ENCODE measurements at places on chromosomes 11 and 22.

GRCh38 chr11:121323046-121323607, 30.6 kb downstream of the SC5D start:
- DNase-seq: no peak

GRCh38 chr22:29071261-29072045, 1.4 kb upstream of the KREMEN1 start:
- DNase-seq: no peak

DNA sequence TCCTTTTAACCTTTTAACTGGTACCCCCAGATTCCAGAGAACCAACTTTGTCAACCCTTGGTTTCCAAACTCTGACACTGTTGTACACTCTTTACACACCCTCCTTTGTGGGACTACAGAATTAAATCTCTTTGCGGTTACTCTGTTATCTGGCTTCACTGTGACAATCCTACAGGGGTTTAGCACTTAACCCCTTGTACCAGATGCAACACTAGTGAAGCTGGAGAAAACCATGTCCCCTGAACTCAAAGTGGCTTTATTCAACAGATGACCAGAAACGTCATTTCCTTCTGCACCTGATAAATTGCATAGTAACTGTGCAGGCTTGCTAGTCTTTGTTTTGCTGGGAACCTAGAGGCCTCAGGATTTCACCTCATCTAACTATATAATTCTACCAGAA, 5.6 kb upstream of the GAB2 start:
- no peak for DNase-seq

- DNase-seq: no peak
These were observed 6.8 kb upstream of the LIN7C start for GRCh38 chr11:27513389-27513788.

DNA sequence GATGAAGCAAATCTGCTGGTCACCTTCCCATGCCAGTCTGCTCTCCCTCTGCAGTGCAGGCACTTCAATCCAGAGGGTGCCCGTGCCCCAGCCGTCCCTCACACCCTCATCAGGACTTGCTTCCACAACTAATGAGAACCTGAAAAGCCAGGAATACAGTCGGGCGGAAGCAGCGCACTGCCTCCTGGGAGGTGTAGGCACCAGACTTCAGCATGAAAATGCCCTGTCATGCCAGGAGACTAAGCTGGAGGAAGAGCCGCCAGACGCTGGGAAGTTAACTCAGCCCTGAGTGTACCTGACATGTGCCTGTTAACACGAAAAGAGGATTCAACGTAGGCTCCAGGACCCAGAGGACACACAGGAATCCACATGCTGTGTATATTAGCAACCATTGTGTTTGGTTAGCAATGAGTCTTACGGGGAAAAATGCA, 40.1 kb upstream of the FLI1 start:
- no peak for DNase-seq

- no peak for DNase-seq
These were observed 6.9 kb upstream of the TIMP3 start for GRCh38 chr22:32794449-32795213.

- DNase-seq: no peak
These were observed 14.0 kb downstream of the APOBEC3B start for GRCh38 chr22:38996105-38996504.

GRCh38 chr22:44086271-44087088, 62.4 kb downstream of the PARVB start:
- no peak for DNase-seq

- no peak for DNase-seq
These were observed 678.6 kb upstream of the ANO5 start for GRCh38 chr11:21514316-21514715.

- no peak for DNase-seq
These were observed 411.5 kb upstream of the DDI1 start for GRCh38 chr11:103624708-103625623.

GRCh38 chr11:111455291-111456085, 56.7 kb downstream of the BTG4 start:
- no peak for DNase-seq

DNA sequence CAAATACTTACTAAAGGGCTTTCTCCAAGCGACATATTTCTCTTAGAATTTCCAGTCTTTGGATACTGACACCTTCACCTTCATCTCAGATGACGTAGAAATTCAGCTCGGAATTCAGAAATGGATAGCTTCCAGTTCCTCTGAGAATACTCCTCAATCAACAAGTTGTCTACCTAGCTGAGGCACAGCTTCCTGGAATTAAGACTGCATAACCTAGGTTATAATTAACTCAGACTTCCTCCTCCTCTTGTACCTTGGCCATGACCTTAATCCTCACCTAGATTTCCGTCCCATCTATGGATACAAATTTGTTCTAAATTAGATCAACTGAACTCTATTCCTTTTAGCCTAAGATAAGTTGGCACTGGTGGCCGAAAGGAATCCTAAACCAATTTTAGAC, 17.4 kb downstream of the ATP5MG start:
- no peak for DNase-seq

DNA sequence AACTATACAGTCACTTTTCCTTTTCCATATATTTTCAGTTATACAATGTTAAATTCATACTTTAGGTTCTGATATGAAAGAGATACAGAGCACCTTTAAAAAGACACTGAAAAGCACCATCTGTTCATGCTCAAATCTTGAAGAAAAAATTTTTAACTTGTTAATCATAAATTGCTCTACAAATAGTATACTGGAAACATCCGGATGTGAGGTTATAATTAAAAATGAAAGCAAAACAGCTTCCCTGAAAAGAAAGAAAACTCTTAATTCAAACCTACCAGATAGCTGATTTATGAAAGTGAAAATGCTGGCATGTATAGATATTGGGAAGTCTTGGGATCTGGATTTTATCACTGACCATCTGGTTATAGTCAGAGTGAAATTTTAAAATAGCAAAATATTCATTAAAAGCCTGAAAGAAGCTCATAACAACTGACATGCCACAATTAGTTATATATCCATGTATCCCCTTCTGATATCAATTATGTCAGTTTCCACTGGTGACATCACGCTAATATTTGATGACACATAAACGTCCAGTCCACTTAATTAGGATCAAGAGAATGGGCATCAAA, 740.0 kb downstream of the DLG2 start:
- no peak for DNase-seq

DNA sequence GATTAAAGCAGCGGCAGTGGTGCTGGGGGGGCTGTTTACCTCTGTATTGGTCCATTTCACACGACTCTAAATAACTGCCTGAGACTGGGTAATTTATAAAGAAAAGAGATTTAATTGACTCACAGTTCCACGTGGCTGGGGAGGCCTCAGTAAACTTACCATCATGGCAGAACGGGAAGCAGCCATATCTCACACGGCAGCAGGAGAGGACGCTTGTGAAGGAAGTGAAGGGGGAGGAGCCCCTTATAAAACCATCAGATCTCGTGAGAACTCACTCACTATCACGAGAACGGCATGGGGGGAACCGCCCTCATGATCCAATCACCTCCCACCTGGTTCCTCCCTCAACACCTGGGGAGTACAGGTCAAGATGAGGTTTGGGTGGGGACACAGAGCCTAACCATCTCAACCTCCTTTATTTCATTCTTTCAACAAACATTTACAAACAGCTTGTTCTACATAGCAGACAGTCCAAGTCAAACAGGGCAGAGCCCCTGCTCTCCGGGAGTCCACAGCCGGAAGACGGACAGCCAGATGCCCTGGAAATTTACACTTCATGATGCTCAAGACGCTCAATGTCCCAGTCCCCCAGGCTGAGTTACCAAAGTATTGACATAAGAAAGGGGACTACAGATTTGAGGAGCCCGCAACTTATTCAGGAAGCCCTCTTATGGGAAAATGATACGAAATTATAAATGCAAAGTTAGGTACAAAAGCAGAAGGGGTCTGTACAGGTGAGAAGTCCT, 26.3 kb upstream of the HMGXB4 start:
- DNase-seq: no peak

- no peak for DNase-seq
These were observed 14.0 kb upstream of the APLNR start for GRCh38 chr11:57251037-57251436.

- DNase-seq: no peak
These were observed 4.6 kb downstream of the C11orf96 start for GRCh38 chr11:43947003-43947500.

GRCh38 chr22:47444746-47445065, 682.3 kb downstream of the TBC1D22A start:
- DNase-seq: no peak

GRCh38 chr11:18578975-18579598, 9.4 kb downstream of the UEVLD start:
- DNase-seq: no peak

- DNase-seq: no peak
These were observed 19.7 kb upstream of the ALG8 start for GRCh38 chr11:78158987-78159652.

GRCh38 chr11:44096360-44097185, 1.1 kb downstream of the EXT2 start:
- no peak for DNase-seq

DNA sequence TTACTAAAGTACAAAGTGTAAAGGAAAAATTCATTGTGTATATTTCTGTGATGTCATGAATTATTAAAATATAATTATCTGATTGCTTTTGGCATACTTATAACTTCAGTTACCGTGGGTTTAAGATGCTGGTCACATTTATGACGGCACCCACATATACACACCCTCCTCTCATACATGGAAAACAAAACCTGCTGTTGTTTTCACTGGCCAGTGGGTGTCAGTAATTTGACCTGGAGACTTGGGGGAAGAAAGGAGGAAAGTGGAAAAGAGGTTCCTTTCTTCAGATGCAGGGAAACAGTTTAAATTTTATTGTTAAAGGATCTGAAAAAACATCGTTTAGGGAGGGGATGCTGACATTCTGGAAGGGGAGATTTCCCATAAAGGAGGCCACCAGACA, 742 bp upstream of the BBOX1 start:
- no peak for DNase-seq

DNA sequence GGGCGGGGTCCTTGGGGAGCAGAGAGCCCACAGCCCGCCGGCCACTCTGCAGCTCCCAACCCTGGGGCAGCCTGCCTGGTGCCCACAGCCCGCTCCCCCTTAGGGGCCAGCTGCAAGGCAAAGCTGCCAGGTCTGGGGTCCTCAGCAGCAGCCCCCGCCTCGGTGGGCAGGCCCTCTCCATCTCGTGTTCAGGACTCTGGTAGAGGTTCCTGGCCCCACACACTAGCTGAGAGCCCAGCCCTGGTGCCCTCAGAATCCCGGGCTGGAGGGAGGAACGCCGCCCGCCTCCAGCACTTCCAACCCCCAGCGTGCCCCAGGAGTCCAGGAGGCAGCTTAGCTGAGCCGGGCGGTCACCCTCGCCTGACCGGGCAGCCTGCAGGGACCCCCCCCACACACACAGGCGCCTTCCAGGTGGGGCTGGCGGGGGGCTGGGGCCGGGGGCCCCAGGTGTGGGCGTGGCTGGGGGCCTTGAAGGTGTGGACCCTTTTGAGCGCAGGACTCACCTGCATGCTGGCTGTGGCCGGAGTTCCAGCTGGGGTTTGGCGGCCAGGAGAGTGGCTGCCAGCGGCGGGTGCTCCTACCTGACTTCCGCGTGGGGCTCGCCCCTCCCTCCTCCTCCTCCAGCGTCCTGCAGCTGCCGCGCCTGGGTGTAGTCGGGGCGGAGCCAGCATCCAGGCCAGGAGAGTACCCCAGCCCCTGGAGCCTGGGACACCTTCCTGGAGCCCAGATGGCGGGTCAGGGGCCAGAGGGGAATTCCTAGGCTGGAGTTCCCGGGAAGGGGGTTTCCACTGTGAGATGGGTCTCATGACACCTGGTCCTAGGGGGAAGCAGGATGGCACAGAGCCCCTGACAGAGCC, at the start of gene ANO9:
Gene ANO9, minus strand, starts transcription at position 594 of the 857 bp plus-strand sequence. Its CDS starts 85 bp downstream, at position 509.
- no peak for DNase-seq

- no peak for DNase-seq
These were observed 40.4 kb downstream of the FLI1 start for GRCh38 chr11:128734103-128734831.

DNA sequence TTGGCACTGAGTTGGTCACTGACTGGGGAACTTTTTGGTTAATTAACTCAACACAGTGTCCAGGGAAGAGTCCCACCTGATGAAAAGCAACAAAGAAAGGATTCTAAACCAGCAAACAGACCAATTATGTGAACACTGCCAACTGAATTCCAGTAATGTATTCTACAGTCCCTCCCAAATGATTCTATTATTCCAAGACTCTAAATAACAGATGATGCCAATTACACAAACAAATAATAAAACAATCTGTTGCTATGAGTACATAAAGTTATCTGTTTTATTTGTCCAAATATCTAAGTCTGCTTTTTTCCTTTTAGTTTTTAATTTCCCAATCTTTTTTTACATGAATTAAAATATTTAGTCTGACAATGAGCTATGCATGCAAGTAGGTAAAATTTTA, 98.3 kb upstream of the TP53AIP1 start:
- DNase-seq: no peak

DNA sequence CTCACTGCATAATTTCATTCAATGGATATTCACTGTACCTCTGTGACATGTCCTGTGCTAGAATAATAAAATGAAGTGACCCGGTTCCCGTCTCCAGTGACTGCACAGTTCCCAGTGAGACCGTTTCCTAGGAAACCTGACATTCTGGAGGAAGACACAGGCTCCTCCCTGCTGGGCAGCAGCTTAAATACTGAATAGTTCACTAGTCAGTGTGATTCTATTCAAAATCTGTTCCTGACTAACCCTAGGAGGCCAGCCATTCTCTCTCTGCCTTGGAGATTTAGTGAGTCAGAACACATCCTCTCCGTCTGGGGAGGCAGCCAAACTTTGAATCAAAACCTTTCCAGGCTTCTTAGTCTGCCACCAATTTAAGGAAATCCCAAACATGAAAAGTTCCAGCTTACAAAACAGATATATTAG, 11.3 kb downstream of the TRIM66 start:
- DNase-seq: no peak

- no peak for DNase-seq
These were observed 54.4 kb upstream of the GRK2 start for GRCh38 chr11:67211656-67212436.

DNA sequence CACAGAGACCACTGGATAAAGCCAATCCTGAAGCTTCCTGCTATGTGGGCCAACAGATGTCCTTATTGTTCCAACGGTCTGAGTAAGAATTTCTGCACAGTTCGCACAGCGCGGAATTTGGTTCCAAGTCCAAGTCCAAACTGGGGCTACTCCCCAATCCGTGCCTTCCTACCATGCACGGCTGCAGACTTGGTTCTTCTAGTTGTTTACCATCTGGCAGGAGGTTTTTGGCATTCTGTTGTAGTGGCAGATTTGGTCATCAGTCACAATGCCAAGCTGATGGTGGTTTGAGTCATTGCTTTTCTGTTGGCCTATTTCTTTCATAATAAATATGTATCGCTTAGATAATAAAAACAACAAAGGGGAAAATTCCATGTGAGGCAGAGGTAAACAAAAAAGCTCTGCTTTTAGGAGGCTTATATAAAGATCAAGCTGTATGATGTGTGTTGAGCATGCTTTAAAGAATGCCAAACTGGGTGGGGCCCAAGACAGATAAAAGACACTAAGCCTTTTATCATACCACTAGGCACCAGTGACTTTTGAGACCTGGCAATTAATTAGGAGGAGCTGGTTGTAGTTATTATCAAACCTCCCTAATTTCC, 52.5 kb upstream of the SYN3 start:
- DNase-seq: no peak

GRCh38 chr22:28741785-28742561, at the start of the genes CHEK2 and HSCB:
TSS of gene CHEK2 (minus strand) at chr22:28741820. CDS start at chr22:28734721, 7,099 bp downstream.
TSS of gene HSCB (plus strand) at chr22:28742039. CDS start at chr22:28742096, 57 bp downstream.
- peak; percentile 95 for DNase-seq

GRCh38 chr22:36329254-36330078, 58.3 kb downstream of the MYH9 start:
- DNase-seq: peak; percentile 79

Measured in activated CD8-positive, alpha-beta memory T cell treated with anti-CD3 and anti-CD28 coated beads for 1 hour (primary cell).